Omental fat pad (tissue), 4 donors: ENCODE measurements at places on chromosomes 7 and 10. TPM values are rescaled to one million over a fixed set of nuclear protein-coding genes. Genes with fewer than 3 reads are reported as not detected.

DNA sequence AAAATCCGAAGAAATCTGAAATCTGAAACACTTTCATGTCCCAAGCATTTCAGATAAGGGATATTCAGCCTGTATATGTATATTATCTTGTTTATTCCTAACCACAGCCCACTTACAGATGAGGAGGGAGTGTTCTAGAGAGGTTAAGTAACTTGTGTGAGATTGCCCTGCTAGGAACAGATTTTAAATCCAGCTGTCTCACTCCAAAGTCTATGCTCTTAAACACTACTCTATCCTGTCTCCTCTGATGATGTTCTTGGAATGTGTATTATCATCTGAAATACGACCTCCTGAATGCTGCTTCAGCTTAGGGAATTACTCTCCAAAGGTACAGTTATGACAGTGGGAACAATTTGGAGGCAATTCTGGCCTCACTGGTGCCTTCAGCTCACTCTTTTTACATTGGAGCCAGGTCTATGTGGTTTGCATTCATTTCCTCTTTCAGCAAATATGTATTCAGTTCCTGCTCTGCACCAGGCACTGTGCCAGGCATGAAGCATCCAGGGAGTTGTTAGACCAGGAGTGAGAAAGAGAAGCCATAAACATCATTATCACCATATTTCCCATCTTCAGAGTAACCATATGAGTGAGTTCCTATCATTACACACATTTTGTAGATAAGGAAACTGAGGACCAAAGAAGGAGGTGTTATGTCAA is 70.2 kb downstream of the NOC3L start:
- no peak for DNase-seq

- DNase-seq = no peak
Observed at GRCh38 chr10:110461088-110461487, 36.6 kb upstream of the DUSP5 start.

DNA sequence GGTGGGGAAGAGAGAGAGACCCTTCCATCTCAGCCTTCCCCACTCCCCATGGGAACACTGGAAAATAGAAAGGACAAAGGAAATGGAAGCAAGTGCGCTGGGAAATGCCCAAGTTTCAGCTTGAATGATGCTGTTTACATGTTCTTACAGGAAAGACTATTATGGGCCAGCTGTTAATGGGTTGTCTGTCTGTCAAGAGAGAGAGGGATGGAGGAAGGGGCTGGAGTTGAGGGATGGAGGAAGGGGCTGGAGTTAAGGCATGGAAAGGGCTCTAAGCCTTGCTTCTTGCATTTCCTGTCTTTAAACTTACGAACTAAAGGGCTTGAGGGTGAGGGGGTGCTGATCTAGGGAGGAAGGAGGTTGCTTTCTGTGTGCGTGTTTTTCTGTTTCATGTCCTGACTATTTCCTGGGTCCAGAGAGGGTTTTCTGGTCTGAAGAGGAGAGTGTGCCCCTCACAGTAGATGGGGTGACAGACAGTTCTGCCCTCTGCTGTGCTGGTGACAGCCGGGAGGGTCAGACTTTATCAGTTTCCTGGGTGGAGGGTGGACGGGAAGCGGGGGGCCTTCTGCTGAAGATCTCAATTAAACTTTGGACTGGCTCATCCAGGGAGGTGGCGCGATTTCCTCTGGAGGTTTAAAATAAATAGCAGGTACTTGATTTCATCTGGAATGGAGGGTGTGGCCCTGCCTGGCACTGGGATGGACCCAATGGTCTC is 30.5 kb downstream of the GRK5 start:
- DNase-seq = no peak

ZNF777 gene
- 11.8 TPM for total RNA-seq

OR2A42 gene
- not detected for total RNA-seq

THAP5 gene
- total RNA-seq = 12.6 TPM

RNLS gene
- 24.7 TPM for total RNA-seq
